ENCODE measurements at places on chromosomes 13 and 19.
A peak's percentile ranks its signal among the peaks of the same experiment; 100 is the strongest.

DNA sequence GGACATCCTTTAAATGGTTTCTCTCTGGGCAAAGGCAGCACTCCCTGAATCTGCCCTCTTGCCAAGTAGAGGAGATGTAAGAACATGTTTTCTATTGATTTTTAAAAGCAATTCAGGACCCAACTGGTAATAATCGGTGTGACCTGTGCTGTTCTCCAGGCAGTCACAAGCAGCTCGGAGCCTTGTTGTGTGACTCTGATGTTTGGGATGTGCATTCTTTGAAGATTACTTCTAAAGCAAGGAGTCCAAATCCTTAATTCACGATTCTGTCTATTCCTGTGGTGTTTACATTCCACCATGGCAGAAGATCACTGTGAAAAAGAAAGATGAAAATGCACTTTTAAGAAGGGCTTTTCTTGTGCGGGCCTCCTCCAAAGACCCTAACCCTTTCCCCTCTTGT is 122.3 kb upstream of the ZNF536 start:
- DNase-seq = no peak

GRCh38 chr19:47445937-47446402 is 25.7 kb downstream of the SLC8A2 start:
- DNase-seq = peak; percentile 59

GRCh38 chr13:52815330-52815729 is 33.1 kb downstream of the PCDH8 start:
- no peak for DNase-seq

- DNase-seq = no peak
These were observed 727 bp downstream of the CNMD start for GRCh38 chr13:52738719-52739467.

GRCh38 chr19:23384166-23384565 is 11.1 kb downstream of the ZNF91 start:
- no peak for DNase-seq

DNA sequence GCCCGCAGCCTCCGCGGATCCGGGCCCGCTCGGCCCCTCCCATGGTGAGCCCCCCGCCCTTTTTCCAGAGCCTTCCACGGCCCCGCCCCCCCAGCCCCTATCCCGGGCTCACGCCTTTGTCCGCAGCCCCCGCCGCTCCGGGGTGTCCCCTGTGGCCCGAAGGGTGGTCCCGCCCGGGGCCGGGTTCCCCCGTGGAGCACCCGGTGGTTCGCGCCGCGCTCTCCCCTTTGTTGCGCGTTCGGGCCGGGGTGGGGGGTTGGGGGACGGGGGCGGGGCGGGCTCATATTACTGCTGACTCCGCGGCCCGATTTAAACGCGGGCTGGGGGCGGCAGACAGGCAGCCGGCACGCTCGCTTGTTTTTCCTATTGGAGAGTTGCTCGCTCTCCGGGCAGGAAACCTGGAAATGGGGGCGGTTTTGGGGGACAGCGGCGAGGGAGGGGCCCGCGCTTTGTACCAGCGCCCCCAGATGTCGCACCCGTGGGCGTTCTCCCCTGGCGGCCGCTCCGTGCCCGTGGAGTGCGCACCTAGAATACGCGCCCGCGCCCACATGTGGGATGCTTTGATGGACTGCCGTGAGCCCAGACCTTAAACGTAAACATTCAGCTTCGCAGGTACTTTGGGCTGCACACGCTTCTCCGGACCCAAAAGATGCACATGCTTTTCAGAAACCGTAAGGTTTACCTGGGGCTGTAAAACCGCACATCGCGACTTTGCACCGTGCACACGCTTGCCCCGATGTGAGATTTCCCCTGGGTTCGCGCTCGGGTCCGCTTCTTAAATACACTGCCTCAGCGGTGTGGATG is 699 bp downstream of the PTOV1 start:
- no peak for DNase-seq

DNA sequence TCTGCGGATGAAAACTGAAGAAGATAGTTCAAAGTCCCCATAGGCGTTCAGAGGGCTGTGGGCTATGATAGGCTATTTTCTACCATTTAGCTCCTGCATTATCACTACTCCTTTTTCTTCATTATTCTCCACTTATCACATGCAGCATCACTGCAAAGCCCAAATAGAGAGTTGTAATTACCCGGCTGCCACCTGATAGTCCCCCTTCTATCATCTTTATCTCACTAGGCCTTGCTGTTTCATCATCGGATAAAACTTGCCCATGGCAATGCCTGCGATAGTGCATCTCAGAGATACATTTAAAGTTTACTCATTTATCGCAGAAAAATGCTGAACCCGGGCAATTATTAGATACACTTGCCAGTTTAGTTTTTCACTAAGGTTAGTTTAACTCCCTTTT is 82.9 kb upstream of the SOX21 start:
- no peak for DNase-seq

DNA sequence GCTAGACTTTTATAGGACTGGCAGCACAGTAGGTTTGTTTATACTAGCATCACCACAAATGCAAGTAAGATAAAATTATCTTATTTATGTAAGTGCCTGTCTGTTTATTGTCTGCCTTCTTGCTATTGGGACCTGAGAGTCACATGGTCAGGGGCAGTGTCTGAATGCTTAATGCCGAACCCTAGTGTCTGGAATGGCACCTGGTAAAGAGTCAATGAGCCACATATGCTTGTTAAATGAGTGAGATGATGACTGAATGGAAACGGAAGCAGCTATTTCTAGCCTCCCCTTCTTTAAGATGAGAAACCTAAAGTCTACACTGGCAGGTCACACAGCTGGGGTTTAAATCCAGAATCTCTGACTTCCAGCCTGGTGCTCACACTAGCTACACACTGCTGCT is 92.2 kb downstream of the STOML3 start:
- DNase-seq = no peak

GRCh38 chr19:14505488-14506239 is 9.7 kb upstream of the GIPC1 start:
- DNase-seq = peak; percentile 71

GRCh38 chr19:47573071-47574026 is at the start of gene ZNF541:
TSS of gene ZNF541 (minus strand) at chr19:47573148. CDS start at chr19:47555856, 17,292 bp downstream.
- no peak for DNase-seq

DNA sequence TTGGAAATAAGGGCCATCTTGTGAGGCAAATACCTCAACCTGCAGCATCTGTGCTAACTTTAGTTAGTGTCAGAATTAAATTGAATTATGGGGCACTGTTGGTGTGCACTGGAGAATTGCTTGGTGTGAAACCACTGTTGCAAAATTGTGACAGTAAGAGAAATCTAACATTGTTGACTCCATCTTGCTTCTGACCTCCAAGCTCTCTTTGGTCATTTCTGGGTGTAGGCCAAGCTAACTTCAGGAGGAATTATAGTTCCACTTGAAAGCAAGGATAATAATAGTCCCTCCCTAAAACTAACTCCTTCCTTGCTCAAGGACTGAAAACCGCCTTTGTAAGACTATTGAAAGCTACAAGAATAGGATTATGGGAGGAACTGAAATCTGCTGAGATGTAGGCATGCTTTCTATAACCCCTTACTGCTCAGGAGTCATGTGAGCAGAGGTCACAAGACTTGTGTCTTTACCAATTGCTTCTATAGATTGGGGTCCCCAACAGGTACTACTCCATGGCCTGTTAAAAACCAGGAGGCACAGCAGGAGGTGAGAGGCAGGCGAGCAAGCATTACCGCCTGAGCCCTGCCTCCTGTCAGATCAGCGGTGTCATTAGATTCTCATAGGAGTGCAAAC is 24.9 kb upstream of the GAS6 start:
- DNase-seq = no peak

GRCh38 chr19:51147663-51148062 is 5.6 kb downstream of the SIGLEC7 start:
- DNase-seq = no peak

DNA sequence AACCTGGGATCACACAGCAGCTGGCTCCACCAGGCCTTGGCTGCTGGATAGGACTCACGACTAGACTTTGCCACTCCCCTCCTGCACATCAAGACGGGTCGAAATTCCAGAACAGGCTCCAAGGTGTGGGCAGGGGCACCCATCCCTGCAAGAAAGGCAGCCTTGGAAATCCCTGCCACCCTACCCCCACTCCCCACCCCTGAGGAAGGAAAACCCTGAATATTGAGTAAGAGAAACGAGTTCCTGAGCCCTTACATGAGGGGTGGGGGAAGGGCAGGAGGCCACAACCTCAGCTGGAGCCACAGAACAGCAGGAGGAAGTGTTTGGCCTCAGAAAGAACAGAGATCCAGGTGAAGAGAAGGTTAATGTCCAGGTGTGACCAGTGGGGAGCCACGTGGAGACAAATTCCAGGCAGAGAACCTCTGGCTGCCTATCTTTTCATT is 20.1 kb downstream of the DEDD2 start:
- peak; percentile 55 for DNase-seq

GRCh38 chr13:25415241-25415640 is 43.5 kb downstream of the ATP8A2 start:
- no peak for DNase-seq

DNA sequence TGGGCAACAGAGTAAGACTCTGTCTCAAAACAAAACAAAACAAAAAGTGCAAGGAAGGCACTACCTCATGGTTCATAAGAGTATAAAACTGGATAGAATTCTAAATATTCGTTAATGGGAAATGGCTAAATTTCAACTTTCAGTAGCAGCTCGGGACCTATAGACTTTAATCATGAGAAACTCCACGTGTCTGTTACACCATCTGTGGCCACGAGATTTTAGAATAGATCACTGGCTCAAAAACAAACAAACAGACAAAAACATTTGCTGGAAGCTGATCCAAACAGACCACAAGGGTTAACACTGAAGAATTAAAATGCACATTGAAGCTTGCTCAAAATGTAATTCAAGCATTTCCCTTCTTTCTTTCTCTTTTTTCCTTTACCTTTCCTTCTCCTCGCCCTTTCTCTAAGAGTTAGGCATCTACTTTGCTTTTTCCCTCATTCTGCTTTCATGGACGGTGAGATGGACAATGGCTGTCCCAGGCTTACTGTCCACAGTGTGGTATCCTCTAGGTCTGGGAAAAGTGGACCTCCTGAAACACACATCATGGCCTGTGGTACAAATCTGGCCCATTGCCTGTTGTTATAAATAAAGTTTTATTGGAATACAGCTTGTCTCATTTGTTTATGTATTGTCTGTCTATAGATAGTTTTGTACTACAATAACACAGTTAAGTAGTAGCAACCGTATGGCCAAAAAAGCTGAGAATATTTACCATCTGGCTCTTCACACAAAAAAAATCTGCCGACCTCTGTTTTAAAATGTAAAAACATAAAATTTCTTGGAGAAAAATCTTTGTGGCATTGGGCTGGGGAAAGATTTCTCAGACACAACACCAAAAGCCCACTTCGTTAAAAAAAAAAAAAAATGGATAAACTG is 10.3 kb downstream of the ELAVL1 start:
- no peak for DNase-seq

DNA sequence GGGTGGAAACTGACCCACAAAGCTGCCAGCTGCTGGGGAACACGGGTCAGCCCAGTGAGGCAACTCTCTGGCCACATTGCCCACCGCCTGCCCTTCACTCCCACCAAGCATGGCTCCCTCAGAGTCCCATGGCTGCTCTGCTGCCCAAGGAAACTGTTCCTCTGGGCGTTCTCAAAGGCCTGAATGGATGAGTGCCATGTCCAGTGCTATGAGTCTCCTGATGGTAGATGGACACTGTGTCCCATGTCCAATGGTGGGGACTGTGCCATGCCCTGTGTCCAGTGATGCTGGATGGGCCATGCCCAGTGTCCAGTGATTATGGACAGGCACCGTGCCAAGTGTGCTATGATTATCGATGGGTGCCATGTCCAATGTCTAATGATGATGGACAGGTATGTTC is 88.8 kb downstream of the ANKRD10 start:
- DNase-seq = no peak

- DNase-seq = no peak
These were observed 139.0 kb downstream of the SOX1 start for GRCh38 chr13:112205990-112206389.

- no peak for DNase-seq
These were observed 28.6 kb upstream of the VSTM2B start for GRCh38 chr19:29497241-29497640.

- DNase-seq = no peak
These were observed 17.7 kb downstream of the CEACAM8 start for GRCh38 chr19:42577016-42577415.

GRCh38 chr13:49116873-49117272 is 103.3 kb upstream of the MLNR start:
- no peak for DNase-seq

- DNase-seq = no peak
These were observed 474 bp upstream of the IFT88 start for GRCh38 chr13:20566468-20566897.

- DNase-seq = no peak
These were observed 68.2 kb upstream of the PCDH9 start for GRCh38 chr13:67298297-67298696.

DNA sequence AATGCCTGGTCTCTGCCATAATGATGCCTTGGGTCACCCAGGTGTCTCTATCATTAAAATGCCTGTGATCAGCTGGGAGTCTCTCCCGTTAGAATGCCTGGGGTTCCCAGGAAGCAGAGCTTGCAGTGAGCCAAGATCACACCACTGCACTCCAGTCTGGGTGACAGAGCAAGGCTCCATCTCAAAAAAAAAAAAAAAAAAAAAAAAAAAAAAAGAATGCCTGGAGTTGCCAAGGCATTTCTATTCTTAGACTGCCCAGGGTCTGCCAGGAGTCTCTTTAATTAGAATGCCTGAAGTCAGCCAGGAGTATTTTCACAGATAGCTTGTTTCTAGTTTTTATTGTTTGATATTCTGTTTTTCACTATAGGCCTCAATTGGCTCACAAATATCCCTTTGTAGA is 1552.5 kb downstream of the UQCRFS1 start:
- no peak for DNase-seq

GRCh38 chr19:51173681-51174080 is 31.6 kb downstream of the SIGLEC7 start:
- no peak for DNase-seq

GRCh38 chr13:101545521-101545920 is 93.0 kb downstream of the ITGBL1 start:
- no peak for DNase-seq

DNA sequence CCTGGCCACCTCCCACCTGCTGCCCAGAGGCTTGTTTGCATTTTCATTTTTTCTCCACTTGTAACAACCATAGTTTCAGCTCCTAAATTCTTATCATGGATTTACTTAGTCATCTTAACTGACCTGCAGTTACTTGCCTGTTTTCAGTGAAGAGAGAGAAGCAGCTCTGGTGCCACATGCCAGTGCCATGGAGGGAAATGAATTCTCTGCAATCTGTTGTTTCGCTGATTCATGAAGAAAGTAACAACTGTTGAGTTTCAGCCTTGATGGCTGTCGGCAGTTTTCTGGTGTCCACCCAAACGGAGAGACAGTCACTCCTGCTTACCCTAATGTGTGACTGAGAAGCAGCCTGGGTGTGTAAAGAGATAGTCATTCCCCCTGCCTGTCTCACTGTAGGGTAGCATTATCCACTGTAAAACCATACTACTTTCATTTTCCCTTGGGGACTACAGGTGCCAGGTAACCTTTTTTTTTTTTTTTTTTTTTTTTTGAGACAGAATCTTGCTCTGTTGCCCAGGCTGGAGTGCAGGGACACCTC is 116.1 kb downstream of the DNAJC3 start:
- DNase-seq = no peak

Measured in KBM-7 (cell line).